Amniotic stem cell (primary cell): ENCODE measurements at places on chromosomes 2 and 18.

- DNase-seq = no peak
These were observed 77.9 kb upstream of the PHLPP1 start for GRCh38 chr18:62637403-62637802.

- DNase-seq = no peak
These were observed 90.4 kb upstream of the NOSTRIN start for GRCh38 chr2:168712053-168712452.

GRCh38 chr2:204722691-204723090, 177.4 kb downstream of the PARD3B start:
- no peak for DNase-seq

DNA sequence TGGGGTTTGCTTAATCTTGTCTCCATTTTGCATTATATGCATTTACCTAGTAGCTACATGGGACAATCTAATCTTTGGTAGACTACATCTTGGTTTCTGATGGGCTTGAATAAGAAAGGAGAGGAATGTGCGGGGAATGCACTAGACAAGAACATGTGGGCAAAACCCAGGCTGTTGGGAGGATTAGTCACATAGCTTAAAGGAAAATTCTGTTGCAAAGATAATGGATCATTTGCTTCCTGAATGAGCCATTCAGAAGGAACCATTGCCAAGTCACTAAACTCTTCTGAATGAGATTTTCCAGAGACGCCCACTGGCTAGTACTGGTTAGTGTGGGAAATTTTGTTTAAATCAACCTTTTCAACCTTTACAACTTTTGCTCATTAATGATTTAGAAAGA, 84.8 kb downstream of the OSBPL6 start:
- peak; percentile 79 for DNase-seq

DNA sequence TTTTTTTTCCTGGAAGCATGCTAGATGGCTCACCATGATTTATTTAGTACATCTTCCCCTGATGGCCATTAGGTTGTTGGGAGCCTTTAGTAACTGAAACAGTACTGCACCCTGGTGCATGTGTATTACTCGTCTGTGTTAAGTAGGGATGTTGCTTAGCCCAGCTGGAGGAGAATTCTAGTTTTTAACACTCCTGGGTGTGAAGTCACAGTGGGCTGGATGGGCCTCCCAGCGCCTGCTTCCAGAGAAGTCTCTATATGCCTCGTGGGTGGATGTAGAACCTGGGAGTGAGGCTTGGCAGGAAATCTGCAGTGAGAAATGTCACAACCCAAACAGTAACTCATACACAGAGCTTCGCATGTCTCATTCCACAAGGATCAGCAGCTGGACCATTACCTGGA, 28.9 kb upstream of the NT5DC4 start:
- no peak for DNase-seq

- DNase-seq = no peak
These were observed 90.7 kb downstream of the NRP2 start for GRCh38 chr2:205772983-205773382.

GRCh38 chr2:235857598-235857997, 310.6 kb downstream of the GBX2 start:
- DNase-seq = no peak

DNA sequence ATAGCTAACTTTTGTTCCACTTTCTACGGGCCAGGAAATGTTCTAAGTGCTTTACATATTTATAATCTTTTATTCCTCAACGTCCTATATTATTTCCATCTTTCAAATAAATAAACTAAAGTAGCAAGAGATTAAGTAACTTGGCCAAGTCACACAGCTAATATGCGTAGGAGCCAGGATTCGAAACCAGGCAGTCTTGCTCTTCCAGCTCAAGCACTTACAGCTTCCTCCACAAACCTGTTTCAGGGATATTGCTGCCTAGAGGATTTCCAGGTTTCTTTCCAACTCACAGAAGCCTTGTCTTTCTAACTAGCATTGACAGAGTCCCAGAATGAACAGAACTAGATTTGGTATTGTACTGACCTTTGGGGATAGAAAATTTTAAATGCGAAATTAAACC, 102.5 kb downstream of the FIGN start:
- no peak for DNase-seq

DNA sequence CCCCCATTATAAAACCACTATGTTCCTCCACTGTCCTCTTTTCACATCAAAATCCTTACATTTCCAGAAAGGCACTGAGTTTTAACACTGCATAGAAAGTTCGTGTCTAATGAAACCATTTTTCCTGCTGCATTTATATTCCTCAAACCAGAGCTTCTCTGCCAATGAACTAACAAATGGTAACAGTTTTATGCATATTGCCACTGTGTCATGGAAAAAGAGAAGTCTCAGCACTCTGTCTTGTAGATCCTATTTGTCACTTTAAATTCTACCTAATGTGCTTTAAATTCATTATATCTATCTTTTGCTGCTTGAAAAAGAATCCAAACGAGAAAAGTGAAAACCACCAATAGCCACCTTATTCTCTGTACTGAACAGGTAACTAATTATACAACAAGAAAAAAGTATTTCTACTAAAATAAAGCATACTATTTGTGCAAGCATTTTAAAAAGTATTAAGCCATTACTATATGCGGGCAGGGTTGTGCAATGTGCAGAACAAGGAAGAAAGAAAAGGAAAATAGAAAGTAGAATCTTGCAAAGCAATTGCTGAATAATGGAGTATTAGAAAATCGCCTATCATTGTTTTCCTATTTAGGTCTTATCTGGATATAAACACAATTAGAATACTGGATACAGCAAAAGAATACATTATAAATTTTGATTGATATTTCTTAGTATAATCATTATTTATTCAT, 328.9 kb downstream of the ZEB2 start:
- DNase-seq = no peak

GRCh38 chr2:82508702-82509101, 1950.4 kb downstream of the SUCLG1 start:
- DNase-seq = no peak

DNA sequence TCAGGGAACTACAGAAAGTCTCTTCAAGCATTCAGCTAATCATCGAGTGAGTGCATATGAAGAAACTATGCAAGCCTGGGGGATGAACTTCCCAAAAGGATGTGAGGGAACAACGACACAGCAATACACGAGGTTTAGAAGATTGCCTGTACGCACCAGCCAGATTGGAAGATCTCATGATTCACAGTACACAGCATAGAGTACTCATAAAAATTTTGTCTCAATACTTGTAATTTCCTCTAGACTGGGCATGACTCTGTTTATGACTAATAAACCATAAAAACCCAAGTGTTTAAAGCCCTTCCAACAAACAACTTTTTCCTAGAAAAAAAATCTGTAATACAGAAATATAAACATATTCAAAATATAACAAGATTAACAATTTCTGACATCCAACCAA, 279.7 kb downstream of the KCNJ3 start:
- DNase-seq = no peak

- no peak for DNase-seq
These were observed 53.3 kb downstream of the ZEB2 start for GRCh38 chr2:144466637-144467036.

DNA sequence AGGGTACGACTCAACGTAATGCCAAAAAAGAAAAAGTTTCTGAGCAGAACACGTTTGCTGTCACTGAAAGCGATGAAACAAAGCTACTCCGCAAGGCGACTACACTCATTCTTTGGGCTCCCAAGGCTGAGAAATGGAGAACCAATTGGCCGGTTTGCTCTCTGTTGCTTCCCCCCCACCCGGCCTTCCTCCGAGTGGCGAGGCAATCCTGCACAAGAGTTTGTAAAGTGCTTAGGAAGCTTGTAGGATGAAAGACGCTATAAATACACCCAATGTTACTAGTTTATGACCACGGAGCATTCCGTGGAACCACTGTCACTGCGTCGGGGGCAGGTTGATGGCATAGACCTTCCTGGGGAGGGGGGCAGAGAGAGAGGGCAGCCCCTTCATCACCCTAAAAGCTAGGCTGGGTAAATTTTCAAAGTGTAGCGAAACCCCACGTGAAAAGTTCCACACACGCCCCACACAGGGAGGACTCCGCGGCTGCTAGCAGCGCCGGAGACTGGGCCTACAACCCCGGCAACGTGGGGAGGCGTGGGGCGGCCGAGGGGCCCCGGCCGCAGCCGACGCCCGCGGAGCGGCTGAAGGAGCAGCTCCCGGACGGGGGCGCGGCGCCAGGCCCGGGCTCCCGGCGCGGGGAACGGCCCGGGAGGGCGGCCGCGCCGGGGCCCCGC, 915 bp downstream of the CUL3 start:
- DNase-seq = no peak

DNA sequence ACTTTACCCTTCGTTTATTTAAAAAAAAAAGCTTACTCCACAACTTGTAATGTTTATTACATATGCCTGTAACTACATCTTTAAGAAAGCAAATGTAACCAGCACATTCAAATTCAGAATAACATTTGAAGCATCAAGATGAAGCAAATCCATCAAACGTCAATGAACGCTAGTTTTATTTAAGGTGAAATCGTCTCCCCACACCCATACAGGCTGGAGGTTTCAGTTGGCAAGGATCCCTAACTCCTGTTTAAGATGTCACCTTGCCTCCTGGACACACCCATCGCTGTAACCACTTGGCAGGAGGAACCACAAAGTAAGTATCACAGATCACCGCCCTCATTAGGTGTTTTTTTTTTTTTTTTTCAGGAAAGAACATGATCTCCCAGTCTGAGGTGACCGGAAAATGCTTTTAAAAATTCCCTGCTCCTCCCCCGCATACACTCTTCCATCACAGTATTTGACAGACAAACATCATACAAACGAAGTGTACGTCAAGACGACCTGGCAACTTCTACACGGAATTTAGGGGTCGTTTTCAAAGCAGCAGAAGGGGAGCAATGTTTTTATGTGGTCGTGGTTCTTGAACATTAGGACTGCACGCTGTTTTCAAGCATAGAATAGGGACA, 19.7 kb upstream of the STPG4 start:
- DNase-seq = no peak

GRCh38 chr2:8592736-8593135, 89.1 kb upstream of the ID2 start:
- DNase-seq = no peak

- DNase-seq = no peak
These were observed 89.2 kb downstream of the SOCS6 start for GRCh38 chr18:70377857-70378701.

GRCh38 chr2:152031747-152032306, 67.0 kb downstream of the CACNB4 start:
- no peak for DNase-seq

DNA sequence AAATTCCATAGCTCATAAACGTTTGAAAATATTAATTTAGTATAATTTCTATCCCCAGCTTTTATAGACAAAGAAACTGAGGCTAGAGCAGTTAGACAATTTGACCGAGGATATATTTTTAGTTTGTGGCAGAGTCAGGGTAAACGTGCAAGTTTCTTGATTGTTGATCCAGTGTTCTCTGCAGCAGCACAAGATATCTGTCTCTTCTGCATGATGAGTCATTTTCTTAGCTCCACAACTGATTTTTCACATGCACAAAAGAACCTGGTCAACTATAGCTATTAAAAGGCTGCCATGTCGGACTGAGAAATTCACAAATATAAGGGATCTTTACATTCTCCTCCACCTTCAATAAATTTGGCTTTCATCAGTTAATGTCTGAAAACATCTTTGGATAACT, 143.4 kb upstream of the CYP26B1 start:
- DNase-seq = no peak
